RWPE1 (cell line): ENCODE measurements at places on chromosomes 5 and 9.

DNA sequence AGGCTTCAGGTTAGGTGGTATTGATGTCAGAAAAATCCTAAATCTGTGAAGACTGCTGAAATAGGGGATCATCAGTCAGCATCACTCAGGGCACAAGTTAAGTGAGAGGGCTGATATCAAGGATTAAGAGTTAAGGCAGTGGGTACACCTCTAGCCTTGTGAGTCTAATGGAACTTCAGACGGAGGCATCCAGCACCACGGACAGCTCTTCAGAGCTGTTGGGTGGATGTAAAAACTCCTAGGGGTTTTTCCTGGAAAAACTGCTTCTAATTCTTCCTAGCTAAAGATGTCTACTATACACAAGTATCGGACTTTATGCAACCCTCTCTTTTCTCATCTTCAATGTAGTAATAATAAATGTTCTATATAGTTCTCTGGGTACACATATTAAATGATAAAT, 165.9 kb downstream of the SH3GL2 start:
- DNase-seq, result peak; percentile 4

- no peak for DNase-seq
These were observed 269.4 kb downstream of the CWC27 start for GRCh38 chr5:65037831-65038815.

DNA sequence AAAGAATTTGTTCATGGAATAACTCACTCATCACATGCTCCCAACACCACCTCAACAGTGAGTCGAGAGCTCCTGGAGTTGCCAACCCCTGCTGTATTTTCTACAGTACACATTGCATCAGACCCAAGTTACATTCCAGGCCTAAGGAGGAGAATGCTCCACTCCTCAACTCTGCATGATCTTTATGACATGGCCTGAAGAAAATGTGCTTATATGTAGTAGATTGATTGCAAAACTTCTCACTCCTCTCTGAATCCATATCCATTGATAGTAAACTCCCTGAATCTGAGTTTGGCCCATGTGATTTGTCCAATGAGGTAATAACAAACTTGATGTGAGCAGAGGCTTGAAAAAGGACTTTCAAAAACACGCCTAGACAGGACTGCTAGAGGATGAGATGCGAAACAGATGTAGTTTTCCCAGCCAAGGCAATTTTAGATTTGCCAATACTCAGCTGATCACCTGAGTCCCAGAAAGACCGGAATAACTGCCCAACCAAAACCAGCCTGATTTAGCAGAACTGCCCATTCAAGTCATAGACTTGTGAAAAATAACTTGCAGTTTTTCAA, 29.0 kb upstream of the PAPPA start:
- no peak for DNase-seq

GRCh38 chr5:173753307-173754168, 134.6 kb upstream of the CPEB4 start:
- no peak for DNase-seq

DNA sequence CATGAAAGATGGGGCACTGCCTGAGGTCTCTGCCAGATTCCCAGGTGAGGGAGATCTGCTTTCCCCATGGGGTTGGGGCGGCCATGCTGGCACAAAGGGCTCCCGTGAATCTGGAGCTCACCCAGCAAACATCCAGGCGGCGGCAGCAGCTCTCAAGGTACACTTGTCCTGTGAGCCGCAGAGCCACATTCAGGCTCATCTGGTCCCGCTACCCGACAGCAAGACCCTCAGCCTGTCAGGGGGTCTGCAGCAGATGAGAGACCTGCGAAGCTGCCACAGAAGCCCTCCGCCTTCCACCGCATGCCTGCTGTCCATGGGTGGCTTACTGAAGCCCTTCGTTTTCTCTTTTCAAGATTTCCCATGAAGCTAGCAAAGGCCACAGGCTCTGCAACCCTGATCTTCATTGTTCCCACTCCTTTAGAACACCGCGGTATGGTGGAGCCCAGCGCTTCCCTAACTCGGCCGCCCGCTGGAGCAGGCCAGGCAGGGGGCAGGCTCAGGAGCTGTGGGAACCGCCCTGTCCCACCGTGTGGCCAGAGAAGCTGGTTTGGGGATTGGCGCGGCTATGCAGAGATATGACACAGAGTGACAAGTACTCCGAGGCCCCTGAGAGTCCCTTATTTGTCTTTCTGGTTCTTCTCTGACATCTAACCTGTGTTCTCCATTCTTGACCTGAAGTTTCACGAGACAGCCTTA, 8.8 kb downstream of the LRRC14B start:
- DNase-seq, result no peak

DNA sequence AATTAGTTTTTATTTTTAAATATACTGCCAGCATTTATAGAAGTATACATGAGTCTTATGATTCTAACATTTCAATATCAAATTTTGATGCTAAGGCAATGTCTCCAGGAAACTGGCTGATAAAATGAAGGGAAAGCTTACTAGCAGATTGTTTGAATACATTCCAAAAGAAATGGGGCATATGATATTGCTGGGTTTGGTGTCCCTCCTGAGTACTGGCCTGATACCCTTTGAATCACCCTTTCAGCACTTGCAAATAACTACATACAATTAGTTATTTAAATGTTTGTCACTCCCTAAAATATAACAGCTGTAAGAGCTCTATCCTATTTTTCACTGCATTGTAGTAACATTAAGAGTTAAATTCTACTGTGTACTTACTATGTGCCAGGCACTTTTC, 360.8 kb downstream of the HCN1 start:
- DNase-seq, result no peak

DNA sequence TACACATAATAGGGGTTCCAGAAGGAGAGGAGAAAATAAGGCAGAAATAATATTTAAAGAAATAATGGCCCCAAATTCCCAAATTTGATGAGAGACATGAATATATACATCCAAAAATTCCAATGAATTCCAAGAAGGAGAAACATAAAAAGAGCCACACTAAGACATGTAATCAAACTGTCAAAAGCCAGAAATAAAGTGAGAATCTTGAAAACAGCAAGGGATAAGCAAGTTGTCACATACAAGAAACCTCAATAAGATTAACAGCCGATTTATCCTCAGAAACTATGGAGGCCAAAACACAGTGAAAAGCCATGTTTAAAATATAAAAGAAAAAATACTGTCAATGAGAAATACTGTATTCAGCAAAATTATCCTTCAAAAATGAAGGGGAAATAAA, 14.5 kb downstream of the CATSPER3 start:
- DNase-seq, result no peak

DNA sequence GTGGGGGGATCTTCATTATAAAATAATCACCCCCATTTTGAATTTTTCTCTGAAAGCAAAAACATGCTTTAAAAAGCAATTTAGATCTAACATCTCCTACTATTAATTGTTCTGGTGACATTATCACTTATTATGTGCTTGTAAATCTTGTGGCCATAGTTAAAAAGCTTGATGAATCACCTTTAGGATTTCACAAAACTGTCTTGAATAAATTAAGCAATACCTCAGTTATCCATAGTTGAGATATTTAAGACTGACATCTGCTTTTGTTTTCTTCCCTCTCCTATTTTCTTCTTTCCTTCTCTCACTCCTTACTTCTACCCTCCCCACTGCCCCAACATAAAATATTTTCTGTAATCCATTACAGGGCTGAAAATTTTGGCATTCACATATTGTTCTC, 84.8 kb downstream of the SLC1A3 start:
- DNase-seq, result no peak

DNA sequence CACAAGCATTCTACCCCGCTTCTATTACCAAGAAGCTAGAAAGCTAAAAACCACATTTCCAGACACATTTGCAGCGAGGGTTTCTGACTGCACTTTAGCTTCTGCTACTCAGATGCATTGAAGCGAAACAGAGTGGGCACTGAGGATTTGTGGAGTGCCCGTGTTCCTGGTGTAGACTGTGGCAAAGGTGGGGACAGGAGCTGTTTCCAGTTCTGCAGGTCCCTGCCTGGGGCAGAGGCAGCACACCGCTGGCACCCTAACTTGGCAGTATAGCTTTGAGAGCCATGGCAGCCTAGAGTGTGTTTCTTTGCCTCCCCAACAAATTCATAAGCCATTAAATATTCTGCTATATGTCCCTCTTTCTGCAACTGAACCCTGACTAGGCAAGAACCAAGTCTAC, 108.6 kb upstream of the SPOCK1 start:
- no peak for DNase-seq

DNA sequence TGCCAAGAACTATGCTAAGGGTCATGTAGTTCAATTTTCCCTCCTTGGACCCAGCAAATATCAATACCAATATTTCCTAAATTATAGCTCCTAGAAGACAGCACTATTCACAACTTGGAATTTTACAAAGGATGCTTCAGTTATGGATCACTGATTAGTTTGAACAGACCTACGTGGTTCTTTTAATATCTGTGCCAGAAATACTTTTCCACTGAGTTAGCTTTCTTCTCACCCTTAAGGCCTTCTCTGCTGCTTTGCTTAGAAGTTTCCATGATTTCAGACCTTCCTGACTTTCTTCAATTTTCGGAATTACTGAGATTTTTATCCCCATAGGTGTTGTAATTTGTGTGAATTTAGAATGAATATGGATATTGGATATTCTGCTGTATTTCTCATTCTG, 380.4 kb downstream of the PSAT1 start:
- DNase-seq, result no peak

DNA sequence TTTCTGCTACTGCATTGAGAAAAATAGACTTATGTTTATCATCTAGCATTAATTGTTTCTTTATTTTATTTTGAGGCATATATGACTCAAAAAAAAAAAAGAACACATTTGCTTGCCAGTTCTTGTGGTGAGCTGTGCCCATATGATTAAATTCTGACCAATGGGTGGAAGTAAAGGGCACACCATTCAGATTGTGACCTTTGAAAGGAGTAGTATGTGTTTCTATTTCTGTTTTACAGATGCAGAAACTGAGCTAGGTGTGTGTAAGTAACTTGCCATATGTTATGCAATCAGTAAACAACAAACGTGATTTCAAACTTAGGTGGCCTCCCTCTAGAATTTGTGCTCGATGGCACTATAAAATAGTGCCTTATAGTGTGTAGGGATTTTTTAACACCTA, 368.1 kb upstream of the EDIL3 start:
- no peak for DNase-seq

- no peak for DNase-seq
These were observed 41.5 kb downstream of the IRF1 start for GRCh38 chr5:132449060-132449459.

DNA sequence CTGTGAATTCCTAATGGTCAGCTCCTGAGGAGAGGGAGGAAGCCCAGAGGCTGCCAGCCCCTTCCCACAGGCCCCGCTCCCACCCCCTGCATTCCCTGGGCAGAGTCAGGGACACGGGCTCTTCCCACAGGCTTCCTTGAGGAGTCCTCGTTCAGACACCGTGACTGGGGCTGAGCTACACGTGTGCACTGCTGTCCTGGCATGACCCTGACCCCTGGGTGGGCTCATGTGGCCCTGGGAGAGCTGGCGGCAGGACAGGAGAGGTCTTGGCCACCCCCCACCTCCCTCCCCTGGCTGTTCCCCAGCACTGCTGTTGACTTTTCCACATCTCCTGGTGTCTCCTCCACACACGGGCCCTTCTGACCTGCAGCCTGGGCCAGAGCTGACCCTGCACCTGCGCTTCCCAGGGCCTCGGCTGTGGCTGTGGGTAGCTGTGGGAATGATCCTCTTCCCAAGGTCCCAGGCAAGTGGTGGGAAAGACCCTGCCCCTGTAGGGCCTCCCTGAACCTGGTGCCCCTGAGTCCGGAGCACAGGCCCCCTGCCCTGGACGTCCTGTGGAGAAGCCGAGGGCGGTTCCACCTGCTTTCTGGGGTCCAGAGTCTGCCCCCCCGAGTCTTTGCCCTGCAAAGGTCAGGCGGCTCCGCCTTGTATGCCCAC, 56.5 kb upstream of the NKD2 start:
- no peak for DNase-seq

GRCh38 chr5:138601444-138601843, 26.2 kb upstream of the HSPA9 start:
- no peak for DNase-seq

GRCh38 chr5:142511358-142511757, 174.5 kb downstream of the FGF1 start:
- no peak for DNase-seq

DNA sequence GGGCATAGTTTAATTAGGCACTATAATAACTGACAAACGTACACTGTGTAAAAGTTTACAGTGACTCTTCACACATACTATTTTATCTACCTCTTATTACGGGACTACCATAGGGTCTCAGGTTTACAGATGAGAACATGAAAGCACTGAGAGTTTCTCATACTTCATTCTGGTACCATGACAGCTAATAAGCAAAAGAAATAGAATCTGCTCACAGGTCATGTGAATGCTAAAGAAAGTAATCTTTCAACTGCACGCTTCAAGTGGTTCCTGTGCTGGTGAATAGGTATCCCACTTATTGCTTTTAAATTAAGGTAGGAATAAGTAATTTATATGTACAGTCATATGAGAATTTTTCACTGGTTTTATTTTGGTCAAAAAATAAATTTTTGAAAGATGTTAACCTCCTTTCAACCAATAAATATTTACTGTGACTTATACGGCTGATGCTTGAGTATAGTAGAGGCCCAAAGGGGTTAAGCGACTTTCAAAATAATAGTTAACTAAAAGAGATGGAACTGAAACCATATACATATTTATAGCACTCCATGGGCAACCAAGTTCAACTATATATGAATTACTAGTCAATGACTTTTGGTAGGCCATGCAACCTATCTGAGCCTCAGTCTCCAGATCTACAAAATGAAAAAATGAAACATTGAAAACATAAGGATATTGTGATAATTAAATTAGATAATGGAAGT, 8.1 kb downstream of the CDKN2A start:
- no peak for DNase-seq

- DNase-seq, result no peak
These were observed 393.5 kb downstream of the MAT2B start for GRCh38 chr5:163898873-163899272.

- no peak for DNase-seq
These were observed 25.7 kb downstream of the SLC12A7 start for GRCh38 chr5:1086137-1086536.

- no peak for DNase-seq
These were observed 4.9 kb upstream of the RCL1 start for GRCh38 chr9:4787876-4788275.

GRCh38 chr5:116939641-116940040, 365.0 kb upstream of the SEMA6A start:
- DNase-seq, result no peak

- no peak for DNase-seq
These were observed 11.4 kb downstream of the EPB41L4A start for GRCh38 chr5:112407666-112408065.

GRCh38 chr5:129691220-129691619, 56.7 kb upstream of the MINAR2 start:
- no peak for DNase-seq
